Activated CD4-positive, alpha-beta T cell treated with anti-CD3 and anti-CD28 coated beads, Interleukin-2, amount 50 U/mL, for 16 hours (primary cell): ENCODE measurements at places on chromosomes 16 and 17.

DNA sequence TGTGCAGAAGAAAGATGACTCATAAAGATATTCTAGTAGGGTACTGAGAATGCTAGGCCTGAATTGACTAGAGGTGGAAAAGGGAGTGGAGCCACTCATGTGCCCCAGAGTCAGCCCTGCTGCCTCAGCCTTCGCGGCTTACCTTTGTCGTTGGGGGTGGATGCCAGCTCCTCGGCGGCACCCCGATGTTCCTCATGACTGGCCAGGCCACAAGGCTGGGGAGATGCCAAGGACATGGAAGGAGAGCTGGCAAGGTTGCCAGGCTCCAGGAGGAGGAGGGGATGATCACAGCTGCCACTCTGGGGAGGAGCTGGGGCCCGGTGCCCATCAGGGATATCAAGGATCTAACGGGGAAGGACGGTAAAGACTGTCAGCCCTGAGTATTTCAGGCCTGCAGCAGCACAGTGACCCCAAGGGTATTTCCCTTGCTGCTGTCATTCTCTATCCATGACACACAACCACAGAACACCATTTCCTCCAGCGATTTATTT lies 9.7 kb upstream of the SLC35B1 start:
- DNase-seq, result peak; percentile 78

DNA sequence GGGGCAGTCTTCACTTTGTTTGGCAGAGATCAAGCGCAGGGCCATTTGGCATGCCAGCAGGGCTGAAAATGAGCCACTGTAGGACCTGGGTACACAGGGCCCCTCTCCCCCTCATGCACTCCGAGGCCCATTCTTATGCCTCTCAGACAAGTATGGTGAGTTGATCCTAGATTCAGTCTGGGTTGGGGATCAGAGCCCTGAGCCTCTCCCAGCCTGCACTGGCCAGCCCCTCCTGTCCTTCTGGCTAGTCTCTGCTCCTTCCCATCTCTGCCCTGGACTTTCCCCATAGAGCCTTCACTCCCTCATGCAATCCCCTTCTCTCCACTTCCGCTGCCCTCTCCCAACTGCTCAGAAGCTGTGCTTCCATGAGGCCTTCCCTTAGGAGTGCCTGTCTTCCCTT lies 31.0 kb downstream of the SMARCE1 start:
- no peak for DNase-seq

GRCh38 chr16:28513484-28514181 lies 7.0 kb upstream of the IL27 start:
- no peak for DNase-seq

GRCh38 chr17:55210292-55210691 lies 54.5 kb upstream of the HLF start:
- no peak for DNase-seq

DNA sequence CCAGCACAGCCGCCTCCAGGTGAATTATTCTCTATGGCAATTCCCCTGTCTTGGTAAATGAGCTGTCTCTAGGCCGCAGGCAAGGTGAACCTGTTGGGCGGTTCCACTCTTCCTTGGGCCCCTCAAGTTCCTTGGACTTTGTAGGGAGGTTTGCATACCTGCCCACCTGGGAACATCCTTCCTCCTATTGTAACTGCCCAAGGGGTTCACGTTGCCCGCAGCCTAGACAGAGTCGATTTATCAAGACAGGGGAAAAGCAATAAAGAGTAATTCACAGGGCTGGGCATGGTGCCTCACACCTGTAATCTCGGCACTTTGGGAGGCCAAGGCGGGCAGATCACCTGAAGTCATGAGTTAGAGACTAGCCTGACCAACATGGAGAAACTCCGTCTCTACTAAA lies 122.5 kb downstream of the KCNJ18 start:
- no peak for DNase-seq

DNA sequence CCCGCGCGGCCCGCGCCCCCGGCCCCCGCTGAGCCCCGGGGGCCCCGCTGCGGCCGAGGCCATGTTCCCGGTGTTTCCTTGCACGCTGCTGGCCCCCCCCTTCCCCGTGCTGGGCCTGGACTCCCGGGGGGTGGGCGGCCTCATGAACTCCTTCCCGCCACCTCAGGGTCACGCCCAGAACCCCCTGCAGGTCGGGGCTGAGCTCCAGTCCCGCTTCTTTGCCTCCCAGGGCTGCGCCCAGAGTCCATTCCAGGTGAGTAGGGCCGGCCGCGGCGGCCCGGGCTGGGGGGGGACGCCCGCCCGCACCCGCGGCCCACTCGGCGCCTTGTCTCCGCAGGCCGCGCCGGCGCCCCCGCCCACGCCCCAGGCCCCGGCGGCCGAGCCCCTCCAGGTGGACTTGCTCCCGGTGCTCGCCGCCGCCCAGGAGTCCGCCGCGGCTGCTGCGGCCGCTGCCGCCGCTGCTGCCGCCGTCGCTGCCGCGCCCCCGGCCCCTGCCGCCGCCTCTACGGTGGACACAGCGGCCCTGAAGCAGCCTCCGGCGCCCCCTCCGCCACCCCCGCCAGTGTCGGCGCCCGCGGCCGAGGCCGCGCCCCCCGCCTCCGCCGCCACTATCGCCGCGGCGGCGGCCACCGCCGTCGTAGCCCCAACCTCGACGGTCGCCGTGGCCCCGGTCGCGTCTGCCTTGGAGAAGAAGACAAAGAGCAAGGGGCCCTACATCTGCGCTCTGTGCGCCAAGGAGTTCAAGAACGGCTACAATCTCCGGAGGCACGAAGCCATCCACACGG lies 504 bp downstream of the MAZ start:
- DNase-seq, result peak; percentile 71

- no peak for DNase-seq
Observed at GRCh38 chr16:50600582-50601283, 52.5 kb downstream of the NKD1 start.

- DNase-seq, result no peak
Observed at GRCh38 chr17:17877529-17878358, 41.0 kb upstream of the SREBF1 start.

DNA sequence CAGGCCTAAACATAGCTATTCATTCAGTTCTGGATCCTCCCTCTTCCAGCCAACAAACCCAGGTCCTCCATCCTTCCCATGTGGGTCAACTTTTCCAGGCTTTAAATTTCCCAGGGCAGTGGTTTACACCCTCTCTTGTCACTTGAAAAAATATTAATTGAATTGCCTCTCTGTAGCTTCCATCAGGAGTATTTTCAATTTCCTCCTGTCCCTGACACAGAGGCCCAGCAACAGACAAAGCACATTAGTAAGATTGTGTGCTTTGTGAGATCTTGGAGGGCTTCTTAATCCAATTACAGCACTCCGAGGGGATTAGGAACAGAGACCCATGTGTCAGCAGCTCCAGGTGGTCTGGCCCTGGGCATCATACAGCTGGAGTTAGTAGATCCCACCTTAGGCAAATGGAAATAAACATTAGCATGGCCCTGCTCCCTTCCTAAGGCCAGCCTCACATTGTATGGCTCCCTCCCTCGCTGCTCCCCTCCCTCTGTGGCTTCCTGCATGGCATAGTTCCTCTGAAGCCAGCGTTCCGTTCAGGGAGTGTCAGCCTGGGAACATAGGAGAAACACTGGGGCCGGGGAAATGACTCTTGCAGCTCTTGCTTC lies 132.7 kb upstream of the HSBP1 start:
- DNase-seq, result no peak

DNA sequence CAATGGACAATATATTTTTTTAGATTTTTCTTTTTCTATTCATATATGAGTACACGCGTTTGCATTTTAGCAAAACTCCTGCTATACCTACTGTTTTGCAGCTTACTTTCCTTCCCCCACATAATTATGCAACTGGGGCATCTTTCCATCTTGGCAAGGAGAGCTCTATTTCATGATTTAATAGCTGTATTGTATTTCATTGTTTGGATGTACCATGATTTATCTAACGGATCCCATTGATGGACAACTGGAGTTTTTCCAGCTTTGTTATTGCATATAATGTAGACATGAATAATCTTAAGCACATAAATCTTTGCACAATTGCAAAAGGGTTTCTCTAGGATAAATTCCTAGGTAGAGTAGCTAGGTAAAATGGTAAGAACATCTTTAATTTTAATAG lies 133.9 kb downstream of the PITPNC1 start:
- no peak for DNase-seq

- no peak for DNase-seq
Observed at GRCh38 chr16:21986692-21987246, 14.1 kb downstream of the PDZD9 start.

DNA sequence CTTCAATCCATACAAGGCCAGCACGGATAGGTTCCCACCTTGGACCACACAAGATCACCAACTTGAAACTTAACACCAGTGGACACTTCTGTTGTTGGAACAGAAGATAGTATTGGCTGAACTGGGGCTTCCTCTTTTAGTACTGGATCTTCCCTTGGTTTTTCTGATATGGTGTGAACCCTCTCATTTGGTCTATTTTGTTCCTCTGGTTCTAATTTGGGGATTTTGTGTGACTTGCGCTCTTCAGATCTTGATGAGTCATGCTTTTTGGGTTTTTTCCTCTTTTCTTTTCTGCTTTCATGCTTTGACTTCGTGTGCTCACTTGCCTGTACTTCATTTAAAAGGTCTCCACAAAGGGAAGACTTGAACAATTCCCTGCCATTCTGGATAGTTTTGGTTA lies 39.0 kb downstream of the SOST start:
- no peak for DNase-seq

GRCh38 chr17:59234631-59235030 lies 14.3 kb downstream of the GDPD1 start:
- no peak for DNase-seq

GRCh38 chr17:78414178-78415162 lies 36.0 kb downstream of the PGS1 start:
- peak; percentile 66 for DNase-seq

- no peak for DNase-seq
Observed at GRCh38 chr17:81173762-81174155, 7.7 kb upstream of the AATK start.
